Fibroblast of skin of left biceps (primary cell): ENCODE measurements at places on chromosomes 12 and 14.

DNA sequence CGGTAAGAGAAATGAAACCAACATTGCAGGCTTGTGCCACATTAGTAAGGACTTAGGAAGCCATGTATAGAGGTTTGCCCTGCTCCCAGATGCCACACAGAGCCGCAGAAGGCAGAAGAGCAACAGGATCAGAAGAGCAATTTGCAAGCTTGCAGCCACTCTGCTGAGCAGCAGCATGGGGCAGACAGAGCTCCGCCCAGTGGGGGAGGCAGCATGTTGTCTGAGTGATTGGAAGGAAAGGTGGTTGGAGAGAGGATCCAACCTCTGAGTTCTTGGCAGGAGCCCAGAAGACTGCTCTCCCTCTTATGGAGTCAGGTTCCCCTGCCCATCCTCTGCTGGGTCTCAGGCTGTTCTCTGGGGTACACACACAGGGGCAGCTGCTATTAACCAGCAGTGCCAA, 2.3 kb upstream of the KRT6A start:
- DNase-seq, result no peak

DNA sequence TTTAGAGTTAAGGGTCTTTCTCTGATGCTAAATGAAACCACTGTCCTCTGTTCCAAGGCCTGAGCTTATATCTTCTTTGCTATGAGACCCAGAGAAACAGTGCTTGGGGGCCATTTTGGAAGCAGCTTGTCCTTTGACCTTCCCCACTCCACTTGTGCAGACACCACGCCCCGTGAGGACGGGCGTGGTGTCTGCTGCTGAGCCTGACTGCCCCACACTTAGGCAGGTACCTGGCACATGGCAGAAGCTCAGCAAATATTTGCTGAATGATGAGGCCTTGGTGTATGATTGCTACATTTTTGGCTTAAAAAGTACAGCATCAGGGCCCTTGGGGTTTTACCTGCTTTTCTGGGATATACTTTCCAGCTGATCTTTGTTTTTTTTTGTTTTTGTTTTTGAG, 69.9 kb downstream of the RASSF3 start:
- DNase-seq, result no peak

DNA sequence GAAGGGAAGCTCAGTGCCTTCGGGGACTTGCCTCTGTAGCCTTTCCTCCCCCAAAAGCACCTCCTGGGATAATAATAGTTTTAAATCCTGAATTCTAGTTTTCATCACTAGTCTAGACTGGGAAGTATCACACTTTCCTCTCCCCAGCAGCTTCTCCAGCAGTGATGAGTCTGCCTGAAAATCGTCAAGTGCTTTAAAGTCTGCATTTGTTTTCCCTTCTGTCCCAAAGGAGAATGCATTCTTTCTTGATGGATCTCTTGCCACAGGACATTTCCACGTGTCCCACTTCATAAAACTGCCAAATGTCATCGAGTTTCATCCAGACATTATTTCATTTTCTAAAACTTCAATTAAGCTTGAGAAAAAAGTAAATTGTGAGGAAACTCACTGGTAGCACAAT, 15.0 kb downstream of the CSRP2 start:
- peak; percentile 86 for DNase-seq

DNA sequence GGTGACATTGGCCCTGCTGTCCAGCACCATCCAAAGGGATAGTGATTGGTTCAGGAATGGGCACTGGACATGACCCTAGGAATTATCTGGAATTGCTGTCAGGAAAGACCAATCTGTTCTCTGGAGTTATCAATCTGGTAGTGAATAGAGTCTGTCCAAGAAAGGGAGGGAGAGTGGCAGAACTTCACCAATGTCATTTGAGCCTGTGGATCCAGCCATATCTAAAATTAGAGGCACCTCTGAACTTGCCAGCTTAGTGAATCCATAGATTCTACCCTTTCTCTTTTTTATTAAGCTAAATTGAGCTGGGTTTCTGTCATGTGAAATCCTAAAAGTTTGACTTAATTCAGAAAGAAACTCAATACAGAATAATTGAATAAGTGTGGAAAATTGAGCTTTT, 93.9 kb downstream of the NKX2-1 start:
- no peak for DNase-seq

DNA sequence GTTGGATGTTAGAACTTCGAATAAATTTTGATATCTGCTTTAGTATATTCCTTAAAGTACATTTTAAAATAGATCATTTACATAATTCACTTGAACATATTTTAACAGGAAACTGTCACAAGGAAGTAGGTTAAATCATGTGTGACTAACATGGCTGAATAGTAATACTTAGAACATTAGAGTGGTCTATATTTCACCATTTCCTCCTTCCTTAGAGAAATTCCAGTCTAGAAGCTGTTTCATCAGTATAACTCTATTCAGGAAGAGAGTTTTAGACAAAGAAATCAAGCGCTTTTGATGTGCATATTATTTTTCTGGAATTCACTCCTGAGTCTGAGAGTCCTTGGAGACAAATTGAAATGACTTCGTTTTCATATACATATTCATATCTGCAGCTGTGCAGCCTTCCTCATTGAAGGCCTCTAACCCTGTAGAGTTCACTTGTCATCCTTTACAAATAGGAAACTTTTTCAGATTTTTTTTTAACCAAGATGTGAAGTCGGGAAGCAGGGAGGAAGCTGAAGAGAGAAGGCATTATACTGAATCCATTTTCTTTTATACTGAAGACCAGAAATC, 28.4 kb downstream of the IRAK3 start:
- no peak for DNase-seq

GRCh38 chr12:6843118-6843902, 2.6 kb downstream of the GNB3 start:
- DNase-seq, result no peak

DNA sequence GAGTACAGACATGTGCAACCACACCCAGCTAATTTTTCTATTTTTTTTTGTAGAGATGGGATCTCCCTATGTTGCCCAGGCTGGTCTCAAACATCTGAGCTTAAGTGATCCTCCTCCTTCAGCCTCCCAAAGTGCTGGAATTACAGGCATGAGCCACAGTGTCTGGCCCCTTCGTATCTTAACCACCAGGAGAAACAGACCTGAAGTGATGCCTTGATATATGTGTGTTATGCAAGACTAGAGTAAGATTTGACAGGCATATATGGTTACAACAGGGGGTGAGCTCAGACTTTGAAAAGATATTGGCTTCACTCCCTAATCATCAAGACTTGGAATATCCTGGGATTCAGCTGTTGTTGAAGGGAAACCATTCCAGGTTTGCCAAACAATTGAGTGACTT, 10.7 kb upstream of the GALNT6 start:
- DNase-seq, result no peak

- no peak for DNase-seq
These were observed 15.4 kb downstream of the NOPCHAP1 start for GRCh38 chr12:105001476-105001875.

- no peak for DNase-seq
These were observed 105.9 kb downstream of the MED13L start for GRCh38 chr12:116171549-116171948.

DNA sequence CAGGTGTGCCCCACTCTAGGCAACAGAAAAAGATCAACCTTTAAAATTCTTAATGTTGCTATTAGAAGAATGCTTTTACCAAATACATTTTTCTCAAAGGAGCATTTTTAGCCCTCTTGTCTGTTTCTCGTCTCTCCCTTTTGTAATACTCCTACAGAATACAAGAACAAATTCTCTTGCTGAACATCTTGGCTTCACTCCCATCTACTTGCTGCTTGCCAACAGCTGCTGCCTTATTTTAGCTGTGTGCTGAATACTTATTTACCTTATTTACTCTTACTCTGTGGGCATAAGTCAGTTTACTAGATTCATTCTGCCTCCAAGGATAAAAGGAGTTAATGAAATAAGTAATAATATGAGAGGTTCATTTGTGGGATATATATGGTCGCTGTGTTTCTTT, 70.8 kb downstream of the POLR3B start:
- DNase-seq, result no peak

GRCh38 chr12:51994539-51994820, 12.3 kb upstream of the TAMALIN start:
- no peak for DNase-seq

- DNase-seq, result no peak
These were observed 32.1 kb downstream of the SLC7A8 start for GRCh38 chr14:23151342-23151741.

- DNase-seq, result no peak
These were observed 15.3 kb downstream of the GRIP1 start for GRCh38 chr12:66663611-66664010.

DNA sequence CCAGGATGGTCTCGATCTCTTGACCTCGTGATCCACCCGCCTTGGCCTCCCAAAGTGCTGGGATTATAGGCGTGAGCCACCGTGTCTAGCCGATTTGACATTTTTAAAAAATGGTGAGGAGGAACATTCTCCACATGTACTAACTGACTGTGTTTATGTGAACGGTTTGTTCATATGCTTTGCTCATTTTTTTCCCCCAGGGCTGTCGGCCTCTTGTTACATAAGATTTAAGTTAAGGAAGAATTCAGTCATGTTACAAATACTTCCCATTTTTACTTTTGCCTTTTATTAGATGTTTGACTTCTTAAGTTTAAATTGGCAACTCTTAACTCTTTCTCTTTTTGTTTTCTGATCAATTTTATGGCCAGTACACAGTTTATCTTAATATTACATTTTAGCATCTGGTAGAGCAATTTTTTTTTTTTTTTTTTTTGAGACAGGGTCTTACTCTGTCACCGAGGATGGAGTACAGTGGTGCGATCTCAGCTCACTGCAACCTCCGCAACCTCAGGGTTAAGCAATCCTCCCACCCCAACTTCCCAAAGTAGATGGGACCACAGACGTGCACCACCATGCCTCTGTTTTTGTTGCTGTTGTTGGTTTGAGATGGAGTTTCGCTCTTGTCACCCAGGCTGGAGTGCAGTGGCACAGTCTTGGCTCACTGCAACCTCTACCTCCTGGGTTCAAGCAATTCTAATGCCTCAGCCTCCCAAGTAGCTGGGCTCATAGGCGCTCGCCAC, 9.6 kb downstream of the GNS start:
- no peak for DNase-seq

DNA sequence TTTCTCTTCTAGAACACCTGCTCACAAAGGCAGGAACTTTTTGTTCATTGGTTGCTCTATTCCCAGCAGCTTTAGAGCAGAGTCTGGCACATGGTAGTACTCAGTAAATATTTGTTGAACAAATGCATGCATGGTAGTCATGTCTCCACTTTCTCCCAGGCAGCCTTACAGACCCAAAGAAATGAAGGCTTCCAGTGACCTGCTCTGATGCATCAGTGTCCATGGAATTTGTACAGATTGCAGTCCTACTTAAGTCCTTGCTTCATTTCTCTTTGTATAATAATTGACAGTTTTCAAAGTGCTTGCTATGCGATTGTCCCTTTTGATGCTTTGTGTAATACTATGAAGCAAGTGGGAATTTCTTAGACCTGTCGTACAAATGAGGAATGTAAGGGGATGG, 119.6 kb downstream of the DERA start:
- DNase-seq, result no peak

GRCh38 chr12:110760204-110760609, 17.5 kb upstream of the PPP1CC start:
- DNase-seq, result no peak

GRCh38 chr14:31489691-31490090, 1.9 kb upstream of the GPR33 start:
- no peak for DNase-seq

DNA sequence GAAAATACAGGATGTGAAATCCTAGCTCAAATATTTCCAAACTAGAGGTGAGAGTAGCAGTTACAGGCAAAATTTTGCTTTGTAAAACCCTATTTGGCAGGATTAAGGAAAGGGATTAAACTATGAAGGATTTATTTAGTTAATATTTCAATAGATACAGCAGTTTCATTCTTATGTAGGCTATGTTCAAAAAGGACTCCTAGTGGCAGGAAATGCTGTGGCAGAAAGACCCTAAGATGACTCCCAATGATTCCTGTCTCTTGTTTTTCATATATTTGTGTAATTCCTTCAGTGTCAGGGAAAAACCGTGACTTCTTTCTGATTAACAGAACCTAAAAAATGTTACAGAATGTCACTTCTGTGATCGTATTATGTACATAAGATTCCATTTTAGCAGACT, 299.5 kb upstream of the RPL10L start:
- no peak for DNase-seq

- peak; percentile 44 for DNase-seq
These were observed 8.1 kb upstream of the P2RX7 start for GRCh38 chr12:121124402-121125109.

DNA sequence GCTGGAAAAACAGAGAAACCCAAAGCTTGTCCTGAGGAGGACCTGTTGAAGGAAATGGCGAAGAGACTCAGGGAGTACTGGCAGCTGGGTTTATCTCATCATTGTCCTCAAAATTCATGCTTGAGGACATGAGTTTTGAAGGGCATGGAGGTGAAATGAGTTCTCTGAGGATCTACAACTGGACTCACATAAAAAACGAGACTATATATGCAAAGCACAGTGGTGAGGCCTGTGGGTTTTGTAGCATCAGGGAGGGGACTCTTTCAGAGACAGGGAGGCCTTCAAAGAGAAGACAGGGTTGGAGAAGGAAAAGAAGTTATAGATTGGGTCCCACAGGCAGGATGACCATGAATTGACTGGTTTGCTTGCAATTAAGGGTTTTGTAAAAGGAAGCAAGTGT, 71.3 kb upstream of the SCN8A start:
- no peak for DNase-seq

DNA sequence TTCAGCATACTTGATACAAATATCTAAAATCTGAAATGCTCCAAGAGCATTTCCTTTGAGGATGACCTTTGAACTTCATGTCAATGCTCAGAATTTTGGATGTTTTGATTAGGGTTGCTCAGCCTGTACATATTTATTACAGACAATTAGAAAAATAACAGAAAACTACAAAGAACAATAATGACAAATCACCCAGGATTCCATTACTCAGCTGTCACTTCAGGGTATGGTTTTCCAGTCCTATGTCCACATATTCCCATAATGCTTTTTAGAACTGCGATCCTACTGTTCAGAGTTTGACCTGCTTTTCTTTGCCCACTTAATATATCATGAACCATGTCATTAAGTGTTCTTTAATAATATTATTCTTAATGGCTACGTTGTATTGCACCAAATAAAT, 11.4 kb downstream of the DLGAP5 start:
- DNase-seq, result no peak

DNA sequence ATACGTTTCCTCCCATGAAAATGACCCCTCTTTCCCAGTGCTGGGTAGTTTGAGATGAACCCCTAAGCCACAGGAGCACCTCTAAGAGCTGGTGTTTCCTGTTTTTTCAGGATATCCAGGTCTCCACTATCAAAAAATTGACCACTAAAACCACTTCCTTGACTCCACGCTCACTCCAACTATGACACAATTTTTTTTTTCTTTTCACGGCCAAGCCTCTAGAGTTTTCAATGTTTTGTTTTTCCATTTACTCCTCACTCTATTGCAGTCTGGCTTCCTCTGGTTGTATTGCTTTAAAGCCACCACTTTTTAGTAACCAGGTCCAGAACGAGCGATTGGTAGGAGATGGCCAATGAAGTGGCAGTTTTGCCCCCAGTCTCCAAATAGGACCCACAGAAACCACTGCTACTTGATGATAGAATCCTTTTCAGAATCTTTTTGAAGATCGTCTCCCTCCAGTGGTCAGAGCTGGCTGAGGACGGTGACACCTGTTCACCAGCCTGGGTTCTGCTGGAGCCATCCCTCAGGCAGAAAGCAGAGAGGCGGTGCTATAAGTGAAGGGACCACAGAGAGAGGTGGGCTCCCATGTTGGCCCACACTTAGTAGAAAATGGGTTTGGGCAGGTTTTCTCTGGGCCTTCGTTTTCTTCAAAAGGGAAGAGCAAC, 454.4 kb downstream of the VRK1 start:
- no peak for DNase-seq

- no peak for DNase-seq
These were observed 22.2 kb upstream of the LRTM2 start for GRCh38 chr12:1797991-1798640.

- DNase-seq, result no peak
These were observed 259.2 kb downstream of the MED13L start for GRCh38 chr12:116018282-116018681.
